Thyroid gland (tissue), 4 donors: ENCODE measurements at places on chromosomes 5 and 9. TPM values are rescaled to one million over a fixed set of nuclear protein-coding genes. Genes with fewer than 3 reads are reported as not detected.

The RIMOC1 gene
- total RNA-seq = 22.6 TPM

The BHMT2 gene
- total RNA-seq = 50.5 TPM

The WDR36 gene
- total RNA-seq = 26.3 TPM

The HRCT1 gene
- total RNA-seq = 2.3 TPM

The IL5 gene
- not detected for total RNA-seq

The EXOC3 gene
- total RNA-seq = 47.7 TPM

The STKLD1 gene
- not detected for total RNA-seq

The SPINK7 gene
- not detected for total RNA-seq

The SLC6A19 gene
- not detected for total RNA-seq

The C1QTNF3 gene
- 8.2 TPM for total RNA-seq

The WHRN gene
- 12.4 TPM for total RNA-seq
